Activated CD4-positive, alpha-beta T cell treated with anti-CD3 and anti-CD28 coated beads for 1 hour (primary cell): ENCODE measurements at places on chromosomes 12 and 14.

GRCh38 chr12:46891306-46891705 is 65.5 kb upstream of the SLC38A4 start:
- DNase-seq, result no peak

GRCh38 chr14:101666264-101666663 is 95.2 kb upstream of the PPP2R5C start:
- DNase-seq, result no peak

- no peak for DNase-seq
Observed at GRCh38 chr14:75493592-75494087, 28.6 kb upstream of the BATF start.

- no peak for DNase-seq
Observed at GRCh38 chr14:68587931-68588330, 204.9 kb downstream of the ZFP36L1 start.

- no peak for DNase-seq
Observed at GRCh38 chr14:99244941-99245563, 26.9 kb downstream of the BCL11B start.

- no peak for DNase-seq
Observed at GRCh38 chr14:73492670-73493069, 1.9 kb downstream of the RIOX1 start.

- no peak for DNase-seq
Observed at GRCh38 chr12:64785838-64786237, 26.6 kb upstream of the GNS start.

GRCh38 chr12:98385641-98386040 is 129.7 kb upstream of the TMPO start:
- no peak for DNase-seq

GRCh38 chr12:25775968-25776367 is 182.5 kb upstream of the RASSF8 start:
- no peak for DNase-seq

- no peak for DNase-seq
Observed at GRCh38 chr12:15540469-15540872, 218.2 kb downstream of the PTPRO start.

DNA sequence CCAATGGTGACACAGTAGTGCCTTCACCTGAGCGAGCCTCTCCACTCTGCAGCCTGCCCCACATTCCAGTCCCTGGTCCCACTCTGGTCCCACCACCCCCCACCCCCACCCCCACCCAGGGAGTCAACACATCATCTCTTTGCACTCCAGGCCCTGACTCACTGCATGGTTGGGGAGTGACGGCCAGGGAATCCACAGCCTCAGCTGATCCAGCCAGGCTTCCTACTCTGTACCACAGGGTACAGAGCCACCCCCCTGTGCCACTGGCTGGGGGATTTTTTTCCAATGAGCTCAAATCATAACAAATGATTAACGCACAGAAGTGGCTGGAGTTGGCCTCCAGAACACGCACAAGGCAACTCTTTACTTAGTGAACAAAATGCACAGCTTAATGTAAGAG is 233.7 kb downstream of the NTF3 start:
- DNase-seq, result no peak

- DNase-seq, result no peak
Observed at GRCh38 chr12:120873226-120873625, 30.9 kb downstream of the SPPL3 start.

DNA sequence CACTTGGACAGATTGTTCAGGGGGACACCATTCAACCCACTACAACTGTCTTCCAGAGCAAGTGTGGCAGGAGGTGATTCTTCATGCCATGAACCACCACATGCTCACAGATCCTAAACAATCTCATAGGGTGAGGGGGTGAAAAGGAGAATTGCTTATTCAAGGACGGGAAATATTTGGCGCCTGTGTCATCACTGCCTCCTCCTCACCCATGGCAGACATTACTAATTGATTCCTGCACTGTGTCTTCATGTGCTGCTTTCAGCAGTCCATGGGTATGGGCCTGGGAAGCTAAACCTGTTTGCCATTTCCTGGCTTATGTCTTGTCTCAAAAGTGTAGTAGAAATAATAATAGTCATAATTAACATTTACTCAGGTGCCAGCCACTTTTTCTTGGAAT is 31.3 kb downstream of the MMAB start:
- no peak for DNase-seq

DNA sequence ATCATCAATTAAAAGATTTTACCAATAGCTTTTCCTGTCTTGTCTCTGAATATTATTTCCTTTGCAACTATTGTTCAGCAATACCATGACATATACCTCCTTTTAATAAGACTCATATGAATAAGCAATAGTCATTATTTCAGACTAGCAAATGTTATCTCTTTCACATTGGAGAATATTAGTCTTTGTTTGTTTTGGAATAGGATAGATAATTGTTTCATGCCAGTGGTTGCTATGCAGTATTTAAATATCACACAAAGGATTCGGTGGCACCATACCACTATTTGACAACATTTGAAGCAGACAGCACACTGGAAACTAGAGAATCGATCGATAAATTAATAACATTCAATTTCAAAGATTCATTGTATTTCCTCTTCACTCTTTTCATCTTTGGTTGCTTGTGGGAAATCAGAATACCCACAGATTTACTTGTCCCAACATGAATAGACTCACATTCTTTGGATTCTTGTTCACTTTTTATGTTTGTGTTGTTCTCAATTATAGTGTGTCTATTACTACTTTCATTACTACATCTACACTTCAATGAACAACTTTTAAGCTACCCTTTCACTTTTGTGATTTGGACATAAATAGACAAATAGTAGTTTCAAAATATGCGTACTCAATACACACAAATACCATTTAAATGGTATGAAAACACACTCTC is 42.7 kb upstream of the TBPL2 start:
- no peak for DNase-seq

- no peak for DNase-seq
Observed at GRCh38 chr12:66011731-66012130, 118.8 kb downstream of the LLPH start.

DNA sequence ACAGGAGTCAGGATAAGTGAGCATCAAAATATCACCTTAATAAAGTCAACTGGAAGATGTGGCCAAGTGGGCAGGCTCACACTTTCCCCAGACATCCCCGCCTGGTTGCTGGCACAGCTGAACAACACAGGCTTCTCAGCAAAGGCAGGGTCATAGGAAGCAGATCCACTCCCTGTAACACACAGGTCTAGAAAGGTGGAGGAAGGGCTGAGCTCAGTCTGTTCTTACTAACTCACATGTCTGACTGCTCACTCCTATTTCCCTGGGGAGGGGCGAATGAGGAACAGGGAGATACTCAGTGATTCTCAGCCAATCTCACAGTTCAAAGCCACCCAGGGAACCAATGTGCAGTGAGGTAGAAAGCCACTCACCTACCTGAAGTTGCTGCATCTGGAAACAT is 45.0 kb upstream of the AMN1 start:
- no peak for DNase-seq

- no peak for DNase-seq
Observed at GRCh38 chr14:99654235-99654985, 9.5 kb downstream of the HHIPL1 start.
